Ammon's horn (tissue), 1 donor: ENCODE measurements at places on chromosomes 12 and 14.
A peak's percentile ranks its signal among the peaks of the same experiment; 100 is the strongest.

DNA sequence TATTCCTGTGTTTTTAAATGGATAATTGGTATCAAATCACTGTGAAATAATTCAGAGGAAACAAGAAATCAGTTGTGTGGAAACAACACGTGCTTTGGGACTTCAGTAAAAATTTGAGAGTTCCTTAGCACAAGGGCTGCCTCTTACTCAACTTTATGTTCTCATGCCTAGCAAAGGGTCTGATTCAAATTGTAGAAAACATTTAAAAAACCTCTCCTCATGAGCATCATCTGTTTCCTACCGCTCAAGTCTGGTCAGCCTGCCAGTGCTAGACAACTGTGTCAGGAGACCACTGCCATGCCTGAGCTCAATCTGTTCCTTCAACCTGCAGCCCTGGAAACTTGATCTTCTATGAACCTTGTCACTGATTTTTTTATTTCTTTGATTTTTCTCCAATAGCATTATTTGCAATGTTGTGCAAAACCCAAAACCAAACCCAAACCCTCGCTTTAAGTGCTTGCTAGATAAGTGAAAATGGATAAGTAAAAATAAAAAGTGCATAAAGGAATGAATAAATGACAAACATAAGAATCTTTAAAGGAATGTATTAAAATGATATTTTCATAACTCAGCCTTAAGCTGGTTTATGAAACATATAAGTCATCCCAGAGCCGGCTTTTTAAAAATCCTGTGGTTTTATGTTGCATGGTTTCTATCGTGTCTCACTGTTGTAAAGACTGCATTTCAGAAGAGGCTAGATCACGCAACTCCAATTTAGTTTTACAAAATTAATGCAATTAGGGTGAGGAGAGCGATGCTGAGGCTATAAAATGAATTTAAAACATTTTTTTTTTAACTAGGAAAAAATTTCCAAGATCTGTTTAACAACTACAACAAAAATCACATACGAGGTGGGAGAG lies 361.2 kb upstream of the PDE3A start:
- DNase-seq: no peak

GRCh38 chr14:88380405-88380804 lies 5.1 kb upstream of the SPATA7 start:
- peak; percentile 56 for DNase-seq

DNA sequence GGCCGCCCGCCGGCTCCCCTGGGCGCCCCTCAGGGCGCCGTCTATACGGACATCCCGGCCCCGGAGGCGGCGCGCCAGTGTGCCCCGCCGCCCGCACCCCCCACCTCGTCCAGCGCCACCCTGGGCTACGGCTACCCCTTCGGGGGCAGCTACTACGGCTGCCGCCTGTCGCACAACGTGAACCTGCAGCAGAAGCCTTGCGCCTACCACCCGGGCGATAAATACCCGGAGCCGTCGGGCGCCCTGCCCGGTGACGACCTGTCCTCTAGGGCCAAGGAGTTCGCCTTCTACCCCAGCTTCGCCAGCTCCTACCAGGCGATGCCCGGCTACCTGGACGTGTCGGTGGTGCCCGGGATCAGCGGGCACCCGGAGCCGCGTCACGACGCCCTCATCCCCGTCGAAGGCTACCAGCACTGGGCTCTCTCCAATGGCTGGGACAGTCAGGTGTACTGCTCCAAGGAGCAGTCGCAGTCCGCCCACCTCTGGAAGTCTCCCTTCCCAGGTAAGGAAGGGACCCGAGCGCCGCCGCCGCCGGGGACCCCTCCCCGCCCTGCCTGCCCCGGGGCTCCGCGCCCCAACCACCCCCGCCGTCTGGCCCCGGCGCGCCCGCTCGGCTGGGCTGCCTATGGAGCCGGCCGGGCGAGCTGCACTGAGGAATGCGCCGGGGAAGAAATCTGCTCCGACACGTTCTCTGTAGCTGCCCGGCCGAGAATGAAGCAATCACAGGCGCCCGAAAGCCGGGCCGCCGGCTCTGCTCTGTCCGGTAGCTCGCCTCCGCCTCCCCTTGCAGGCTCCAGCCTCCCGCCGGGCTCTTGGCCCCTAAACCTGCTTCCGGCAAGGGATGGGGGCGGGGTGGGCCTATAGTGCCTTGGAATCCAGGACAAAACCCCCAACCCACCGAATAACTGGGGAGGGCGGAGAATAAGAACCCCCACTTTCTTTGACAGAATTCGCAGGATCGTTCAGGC lies 794 bp downstream of the HOXC13 start:
- no peak for DNase-seq

- peak; percentile 87 for DNase-seq
Measured at GRCh38 chr12:124053851-124054250, 80.8 kb downstream of the ZNF664 start.

- no peak for DNase-seq
Measured at GRCh38 chr14:73833034-73833433, 18.6 kb upstream of the PTGR2 start.

DNA sequence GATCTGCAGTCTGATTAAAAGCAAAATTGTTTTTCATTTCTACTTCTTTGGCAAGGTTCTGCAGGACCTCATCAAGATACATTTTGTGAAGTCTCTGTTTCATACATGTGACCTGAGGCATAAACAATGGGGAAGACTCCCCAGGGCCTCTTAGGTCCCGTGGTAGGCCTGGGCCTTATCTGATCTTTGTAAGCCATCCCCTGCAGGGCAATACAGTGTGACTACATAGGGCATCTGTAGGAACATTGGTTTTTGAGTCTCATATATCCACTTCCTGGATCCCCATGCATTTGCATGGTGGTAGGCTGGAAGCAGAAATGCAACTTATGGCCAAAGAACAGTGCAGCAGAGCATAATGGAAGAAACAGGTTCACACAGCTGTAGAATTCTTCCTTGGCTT lies 6.0 kb downstream of the FAR2 start:
- DNase-seq: no peak

GRCh38 chr12:109191621-109192250 lies 75.3 kb downstream of the ACACB start:
- DNase-seq: no peak

DNA sequence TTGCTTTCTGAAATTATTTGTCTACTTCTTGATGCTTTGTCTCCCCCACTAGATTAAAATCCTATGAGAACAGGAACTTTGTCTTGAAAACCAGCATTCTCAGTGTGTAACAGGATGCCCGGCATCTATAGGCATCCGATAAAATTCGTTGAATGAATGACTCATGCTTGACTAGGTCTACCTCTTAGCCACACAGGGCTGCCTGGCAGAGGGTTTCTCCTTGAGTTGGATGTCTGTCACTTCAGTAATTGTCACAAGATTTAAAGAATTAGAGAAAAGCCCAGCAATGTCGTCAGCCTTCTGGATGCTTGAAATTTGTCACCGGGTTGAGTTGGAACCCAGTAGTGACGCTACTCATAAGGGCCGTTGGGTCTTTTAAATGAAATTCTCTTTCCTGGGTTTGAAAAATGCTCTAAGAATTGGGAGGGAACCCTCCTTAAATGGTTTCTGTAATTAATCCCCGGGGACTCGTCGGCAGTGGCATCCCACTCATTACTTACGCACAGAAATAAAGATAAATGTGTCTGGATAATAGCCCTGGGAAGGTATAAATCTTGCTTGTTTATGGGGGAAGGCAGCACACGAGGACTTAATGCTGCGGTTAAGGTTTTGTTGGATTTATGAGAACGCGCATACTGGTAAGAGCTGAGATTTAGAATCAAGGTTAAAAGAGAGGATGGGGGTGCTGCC lies 194.1 kb downstream of the AACS start:
- DNase-seq: no peak
